ENCODE measurements at places on chromosomes 12 and 14. TPM values are rescaled to one million over a fixed set of nuclear protein-coding genes. Genes with fewer than 3 reads are reported as not detected.

DNA sequence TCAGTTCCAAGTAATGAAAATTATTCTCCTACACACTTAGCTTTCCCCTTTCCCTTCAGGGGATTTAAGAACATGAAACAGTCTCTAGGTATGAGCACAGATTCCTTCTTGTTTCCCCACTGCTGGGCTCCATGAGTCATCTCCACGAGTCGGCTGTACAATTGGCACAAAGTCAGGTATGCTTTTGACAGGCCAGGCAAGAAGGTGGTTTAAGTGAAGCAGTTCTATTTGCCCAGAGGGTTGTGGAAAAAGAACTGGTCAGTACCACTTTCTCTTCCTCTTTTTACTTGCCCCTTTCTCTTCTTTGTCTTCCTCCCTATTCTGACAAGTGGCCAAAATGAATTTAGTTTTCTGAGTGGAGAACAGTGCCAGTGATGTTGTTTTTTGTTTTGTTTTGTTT lies 16.3 kb downstream of the DYNC1H1 start:
- no peak for ATAC-seq

Gene NR2C1
- total RNA-seq, result 171 TPM

GRCh38 chr14:74978416-74978947 lies 23.1 kb upstream of the PGF start:
- no peak for ATAC-seq

Gene SIX1
- total RNA-seq, result 35.8 TPM

- ATAC-seq, result no peak
These were observed 148.0 kb upstream of the FOXN3 start for GRCh38 chr14:89564989-89565388.

GRCh38 chr14:45222485-45223262 lies 30.3 kb downstream of the MIS18BP1 start:
- no peak for ATAC-seq

GRCh38 chr12:122563361-122563760 lies 36.3 kb downstream of the KNTC1 start:
- ATAC-seq, result no peak

GRCh38 chr14:68359837-68360552 lies 432.9 kb downstream of the ZFP36L1 start:
- no peak for ATAC-seq

GRCh38 chr14:100152091-100152490 lies 7.4 kb downstream of the DEGS2 start:
- no peak for ATAC-seq

GRCh38 chr14:23154964-23155587 lies 28.4 kb downstream of the SLC7A8 start:
- peak; percentile 95 for ATAC-seq

- ATAC-seq, result peak; percentile 6
These were observed 298 bp downstream of the CTDSP2 start for GRCh38 chr12:57846285-57846576.

- ATAC-seq, result no peak
These were observed 52.2 kb downstream of the GOLGA5 start for GRCh38 chr14:92846162-92846897.
